A375 (cell line): ENCODE measurements at places on chromosomes 7 and 10. TPM values are rescaled to one million over a fixed set of nuclear protein-coding genes. Genes with fewer than 3 reads are reported as not detected.

Gene NFE2L3
- 22.6 and 22.7 TPM in 2 replicates for total RNA-seq

Gene APBB1IP
- total RNA-seq = not detected in 2 replicates

Gene LEP
- total RNA-seq = not detected in 2 replicates

Gene AKR1C8
- total RNA-seq = 0.21 TPM in 1 of 2 replicates, not detected in the other

Gene CUZD1
- 0.66 and 0.72 TPM in 2 replicates for total RNA-seq

Gene PTPRN2
- total RNA-seq = 0.34 TPM in 1 of 2 replicates, not detected in the other

Gene SUN3
- 1.2 TPM in 1 of 2 replicates, not detected in the other for total RNA-seq

Gene ZNF37A
- total RNA-seq = 10.8 and 12.3 TPM in 2 replicates

Gene CDH23
- total RNA-seq = 0.05 and 2.0 TPM in 2 replicates

Gene ANKRD1
- 34.6 and 35.3 TPM in 2 replicates for total RNA-seq

Gene SAP25
- total RNA-seq = not detected in 2 replicates

Gene ITPRID1
- not detected in 2 replicates for total RNA-seq

Gene PSD
- 0.11 and 1.0 TPM in 2 replicates for total RNA-seq

Gene MOGAT3
- total RNA-seq = not detected in 2 replicates

Gene CFAP70
- 0.11 and 0.15 TPM in 2 replicates for total RNA-seq

Gene GLI3
- 4.0 and 5.5 TPM in 2 replicates for total RNA-seq

Gene ANXA8L1
- total RNA-seq = 0.13 TPM in 1 of 2 replicates, not detected in the other

Gene TMUB1
- total RNA-seq = 48.4 and 64.1 TPM in 2 replicates

Gene GBX1
- total RNA-seq = not detected in 2 replicates

Gene MBL2
- 0.05 and 0.26 TPM in 2 replicates for total RNA-seq

Gene PCGF5
- total RNA-seq = 12.3 and 12.9 TPM in 2 replicates
